Hepatocyte (in vitro differentiated cells): ENCODE measurements at places on chromosomes 4 and X. TPM values are rescaled to one million over a fixed set of nuclear protein-coding genes. Genes with fewer than 3 reads are reported as not detected.
A peak's percentile ranks its signal among the peaks of the same experiment; 100 is the strongest.

GRCh38 chr4:177185579-177185978, 124.1 kb upstream of the NEIL3 start:
- no peak for DNase-seq

DNA sequence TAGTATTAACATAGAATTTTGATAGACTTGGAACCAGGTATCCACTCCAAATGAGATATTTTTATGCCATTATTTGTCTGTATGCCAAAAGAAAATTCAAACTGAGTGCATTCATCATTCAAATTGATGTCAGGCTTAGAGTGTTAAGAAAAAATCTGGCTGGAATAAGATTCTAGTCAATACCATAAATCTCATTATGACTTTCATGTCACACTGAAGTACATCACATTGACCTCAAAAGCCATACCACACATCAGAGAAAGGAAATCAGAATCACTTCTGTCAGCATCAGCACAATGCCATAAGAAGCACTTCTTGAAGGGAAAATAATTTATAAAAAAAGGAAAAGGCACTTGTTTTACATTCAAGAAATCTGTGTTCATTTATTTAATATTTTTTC, 119.0 kb upstream of the BMP3 start:
- no peak for DNase-seq

The NUDT11 gene
- 8.3 and 10.7 TPM in 2 replicates for total RNA-seq

DNA sequence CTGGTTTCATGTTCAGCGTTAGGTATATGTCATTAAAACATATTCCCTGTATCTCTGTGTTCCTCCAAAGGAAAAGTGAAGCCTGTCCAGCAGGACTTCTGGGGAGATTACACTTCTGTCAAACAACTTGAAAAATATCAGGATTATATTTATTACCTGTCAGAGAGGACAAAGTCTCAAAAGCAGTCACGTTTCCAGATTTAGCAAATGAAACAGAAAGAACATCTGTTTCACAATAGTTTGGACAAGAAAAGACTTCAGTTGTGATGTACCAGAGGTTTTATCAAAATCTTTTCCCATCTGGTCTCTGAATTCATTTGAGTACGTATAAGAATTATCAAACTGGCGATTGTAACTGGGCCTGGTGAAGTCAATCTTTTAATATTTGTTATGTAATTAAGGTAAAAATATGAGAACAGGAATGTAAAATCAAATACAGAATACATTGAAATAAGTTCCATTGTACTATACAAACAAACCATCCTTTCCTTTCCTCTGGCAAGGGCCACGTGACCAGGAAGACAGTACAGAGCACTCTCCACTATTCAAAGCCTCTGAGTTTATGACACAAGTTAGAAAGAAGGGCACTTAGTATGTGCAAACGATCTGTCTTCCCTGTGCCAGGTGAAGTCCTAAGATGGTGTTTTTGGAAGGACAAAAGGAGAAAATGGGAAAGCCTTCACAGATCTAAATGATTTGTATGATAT, 3.2 kb downstream of the CASP3 start:
- DNase-seq: no peak

DNA sequence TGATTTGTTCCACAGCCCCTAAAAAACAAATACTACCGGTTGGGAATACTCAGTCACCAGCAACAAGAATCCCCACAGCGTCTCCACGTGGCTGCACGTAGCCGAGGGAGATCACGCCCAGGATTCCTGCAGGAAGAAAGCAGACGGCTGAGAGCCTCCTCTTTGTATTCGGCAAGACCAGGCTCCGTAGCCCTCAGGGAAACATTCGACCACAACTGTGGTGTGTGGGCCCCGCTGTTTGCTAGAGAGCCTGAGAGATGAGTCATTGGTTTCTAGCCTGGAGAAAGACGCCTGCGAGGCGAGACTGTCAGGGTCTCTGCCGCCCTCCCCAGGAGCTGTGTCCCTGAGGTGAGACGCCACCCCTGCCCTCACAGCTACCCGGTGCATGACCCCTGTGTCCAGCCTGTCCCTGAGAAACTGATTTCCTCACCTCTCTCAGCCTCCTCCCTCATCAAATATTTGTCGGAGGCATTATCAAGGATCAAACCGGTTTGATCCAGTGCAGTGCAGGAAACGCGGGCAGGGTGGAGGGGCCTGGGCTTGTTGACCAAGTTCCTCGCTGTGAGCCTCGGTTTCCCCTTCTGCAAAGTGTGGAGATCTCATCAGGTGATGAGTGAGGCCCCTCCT, 4.7 kb upstream of the S100P start:
- DNase-seq: peak; percentile 90

The COL4A6 gene
- 9.6 and 12.9 TPM in 2 replicates for total RNA-seq

DNA sequence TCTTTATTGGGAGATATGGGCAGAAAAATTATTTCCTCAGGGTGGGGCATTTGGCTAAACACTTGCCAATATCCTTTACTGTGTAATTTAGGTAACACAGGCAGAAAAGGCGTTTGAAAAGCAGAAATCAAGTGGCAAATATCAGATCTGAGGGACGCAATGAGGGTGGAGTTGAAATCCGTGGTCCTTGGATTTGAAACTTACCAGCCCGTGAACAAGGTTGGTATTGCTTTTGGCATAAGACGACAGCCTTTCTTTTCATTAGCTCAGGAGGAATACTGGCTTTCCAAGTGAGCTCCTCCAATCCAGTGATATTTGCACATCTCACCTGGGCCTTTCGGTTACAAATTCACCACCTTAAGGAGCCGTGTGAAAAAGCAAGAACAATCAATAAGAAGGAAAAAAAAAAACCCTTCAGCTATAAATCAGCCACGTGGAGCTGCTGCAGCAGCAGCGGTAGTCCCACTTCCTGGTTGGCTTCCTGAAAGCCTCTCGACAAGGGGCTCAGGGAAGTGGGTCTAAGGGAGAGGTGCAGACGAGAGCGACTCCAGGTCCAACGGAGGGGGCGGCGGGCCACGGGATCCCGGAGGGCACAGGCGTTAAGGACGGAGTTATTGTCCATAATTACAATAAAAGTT, 734 bp upstream of the GALNT7 start:
- DNase-seq: peak; percentile 60

- DNase-seq: no peak
Measured at GRCh38 chr4:147102596-147102995, 156.9 kb upstream of the TTC29 start.
